ENCODE measurements at places on chromosomes 2 and 18.

- DNase-seq, result no peak
Observed at GRCh38 chr2:131658769-131659131, 131.1 kb downstream of the CCDC74A start.

DNA sequence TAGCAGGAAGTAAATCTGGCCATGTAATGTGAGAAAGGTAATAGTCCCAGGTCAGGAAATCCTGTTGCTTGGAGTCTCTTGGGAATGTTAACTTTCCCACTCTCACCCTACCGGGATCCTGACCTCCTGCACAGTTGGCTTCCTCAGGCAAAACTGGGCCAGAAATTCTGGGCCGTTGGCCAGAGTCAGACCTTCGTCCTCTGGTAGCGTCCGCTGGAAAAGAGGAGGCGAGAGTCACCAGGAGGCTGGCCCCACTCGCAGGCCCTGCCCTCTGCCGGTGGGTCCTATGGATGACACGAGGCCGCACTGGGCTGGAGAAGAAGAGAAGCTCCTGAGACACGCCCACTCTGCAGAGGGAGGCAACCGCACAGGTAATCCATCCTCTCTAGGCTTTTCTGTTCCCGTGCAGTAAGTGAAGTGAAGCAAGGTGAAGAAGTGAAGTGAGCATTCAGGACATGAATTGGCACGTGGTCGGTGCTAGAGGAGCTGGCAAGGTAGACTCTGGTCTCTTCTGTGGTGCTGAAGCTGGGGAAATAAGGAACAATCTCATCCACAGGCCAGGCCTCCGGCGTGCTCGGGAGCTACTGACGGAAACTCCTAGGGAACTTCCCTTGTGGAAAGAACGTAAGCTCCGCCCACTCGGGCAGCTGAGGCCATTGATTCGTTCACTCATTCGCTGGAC is 182.7 kb upstream of the GLI2 start:
- DNase-seq, result peak; percentile 12

- no peak for DNase-seq
Observed at GRCh38 chr2:119960821-119961220, 52.1 kb upstream of the EPB41L5 start.

GRCh38 chr2:43025709-43026295 is 200.6 kb downstream of the ZFP36L2 start:
- no peak for DNase-seq

- DNase-seq, result no peak
Observed at GRCh38 chr2:47725808-47726207, 57.1 kb upstream of the MSH6 start.

DNA sequence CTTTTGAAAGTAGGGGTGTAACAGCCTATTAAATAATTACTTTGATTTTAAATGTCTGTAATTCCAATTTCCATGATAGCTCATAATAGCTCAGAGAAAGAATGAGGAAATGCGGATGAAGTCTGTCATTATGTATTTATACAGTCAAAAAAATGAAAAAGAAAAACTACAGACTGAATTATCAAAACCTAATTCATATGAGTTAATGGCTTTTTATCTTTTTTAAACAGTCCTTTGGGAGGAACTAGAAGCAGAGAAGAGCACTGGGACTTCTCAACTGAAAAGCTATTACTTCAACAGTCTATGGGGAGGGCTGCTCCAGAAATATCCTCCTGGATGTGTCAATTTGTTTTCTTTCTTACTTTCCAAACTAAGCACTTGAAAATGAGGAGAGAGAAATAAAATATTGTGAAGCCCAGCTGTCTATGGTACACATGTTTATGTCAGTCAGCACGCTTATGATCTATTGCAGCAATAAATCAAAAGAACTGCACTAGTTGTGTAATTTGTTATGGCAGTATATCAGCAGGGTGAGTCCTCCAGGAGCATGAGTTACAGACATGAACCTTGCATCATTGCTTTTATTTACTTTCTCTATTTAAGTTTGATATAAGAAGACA is 1550.2 kb downstream of the LRP1B start:
- DNase-seq, result no peak

- DNase-seq, result no peak
Observed at GRCh38 chr2:19494241-19494640, 135.8 kb upstream of the OSR1 start.

GRCh38 chr2:101717071-101717845 is 19.8 kb downstream of the MAP4K4 start:
- DNase-seq, result no peak

- DNase-seq, result no peak
Observed at GRCh38 chr2:15916336-15916735, 24.0 kb upstream of the MYCN start.

DNA sequence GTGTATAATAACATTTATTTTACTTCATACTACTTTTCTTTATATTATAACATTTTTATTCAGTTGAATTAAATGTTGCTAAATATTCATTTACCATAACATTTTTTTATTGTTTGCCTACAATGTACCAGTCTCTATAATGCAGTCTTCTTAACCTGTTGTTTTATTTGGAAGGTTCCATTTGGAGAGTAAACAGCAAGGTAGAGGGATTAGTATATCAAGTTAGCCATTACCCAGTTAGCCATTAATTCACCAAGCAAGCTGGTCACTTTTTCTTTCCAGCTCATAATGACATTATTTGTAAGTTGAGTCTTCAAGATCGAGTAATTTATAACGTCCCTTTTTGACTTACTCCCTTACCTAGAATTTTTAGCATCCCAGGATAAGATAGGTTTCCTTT is 29.7 kb upstream of the NT5C1B start:
- DNase-seq, result no peak

- DNase-seq, result no peak
Observed at GRCh38 chr2:65386989-65387388, 45.4 kb downstream of the SPRED2 start.

- DNase-seq, result no peak
Observed at GRCh38 chr2:69141061-69141460, 128.1 kb downstream of the ANTXR1 start.

DNA sequence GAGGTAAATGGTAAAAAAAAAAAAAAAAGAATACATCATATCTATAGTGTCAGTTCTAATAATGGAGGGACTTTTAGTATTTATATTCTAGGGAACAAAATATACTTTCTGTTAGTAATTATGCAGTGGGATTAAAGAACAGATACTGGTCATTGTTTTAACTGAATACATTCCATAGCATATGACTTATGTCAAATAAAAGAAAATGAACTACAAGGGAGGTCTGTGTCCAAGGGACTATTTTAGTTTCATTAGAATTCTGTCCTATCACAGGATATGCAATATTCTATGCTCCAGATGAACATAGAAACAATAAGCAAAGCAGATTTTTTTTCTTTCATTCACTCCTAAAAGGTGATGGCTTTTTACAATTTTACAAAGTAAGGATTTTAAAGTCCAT is 154.2 kb upstream of the ZEB2 start:
- DNase-seq, result no peak

DNA sequence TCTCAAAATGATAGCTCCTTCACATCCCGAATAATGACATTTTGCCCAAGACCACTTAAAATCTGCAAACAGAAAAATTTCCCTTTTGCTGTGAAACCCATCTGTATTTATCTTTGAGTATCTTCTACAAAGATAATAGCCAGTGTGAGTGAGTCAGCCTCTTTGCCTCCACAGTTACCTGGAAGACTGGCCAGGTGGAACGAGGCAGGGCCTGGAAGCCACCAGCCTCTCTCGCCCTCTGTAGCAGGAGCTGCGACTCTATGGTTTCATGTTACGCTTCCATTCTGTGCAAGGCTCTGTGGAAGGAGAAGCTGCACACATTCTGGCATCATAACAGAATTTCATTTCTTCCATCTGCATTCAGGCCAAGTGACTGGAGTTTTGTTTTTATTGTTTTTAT is 9.5 kb downstream of the ELP2 start:
- no peak for DNase-seq

GRCh38 chr2:85272357-85272756 is 55.4 kb downstream of the TGOLN2 start:
- DNase-seq, result no peak

- DNase-seq, result no peak
Observed at GRCh38 chr2:165682546-165682945, 111.5 kb downstream of the GALNT3 start.

DNA sequence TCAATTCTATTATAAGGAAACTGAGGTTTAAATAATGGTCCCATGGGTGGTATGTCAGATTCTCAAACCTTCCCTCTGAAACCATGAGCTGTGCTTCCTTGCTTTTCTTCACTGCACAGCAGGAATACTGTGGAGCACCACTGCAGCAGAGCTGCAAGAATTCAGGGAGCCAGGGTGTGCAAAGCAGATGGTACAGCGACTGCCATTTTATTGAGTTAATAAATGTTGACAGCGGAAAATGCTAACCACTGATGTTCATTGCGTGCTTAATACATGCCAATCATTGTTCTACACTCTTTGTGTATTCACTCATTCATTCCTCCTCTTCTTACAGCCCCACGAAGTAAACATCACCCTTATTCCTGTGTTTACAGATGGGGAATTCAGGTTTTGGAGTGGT is 152.2 kb upstream of the THSD7B start:
- no peak for DNase-seq

GRCh38 chr2:151374436-151374835 is 17.0 kb downstream of the TNFAIP6 start:
- DNase-seq, result peak; percentile 43

GRCh38 chr2:182522405-182522896 is 95.6 kb upstream of the PDE1A start:
- no peak for DNase-seq

DNA sequence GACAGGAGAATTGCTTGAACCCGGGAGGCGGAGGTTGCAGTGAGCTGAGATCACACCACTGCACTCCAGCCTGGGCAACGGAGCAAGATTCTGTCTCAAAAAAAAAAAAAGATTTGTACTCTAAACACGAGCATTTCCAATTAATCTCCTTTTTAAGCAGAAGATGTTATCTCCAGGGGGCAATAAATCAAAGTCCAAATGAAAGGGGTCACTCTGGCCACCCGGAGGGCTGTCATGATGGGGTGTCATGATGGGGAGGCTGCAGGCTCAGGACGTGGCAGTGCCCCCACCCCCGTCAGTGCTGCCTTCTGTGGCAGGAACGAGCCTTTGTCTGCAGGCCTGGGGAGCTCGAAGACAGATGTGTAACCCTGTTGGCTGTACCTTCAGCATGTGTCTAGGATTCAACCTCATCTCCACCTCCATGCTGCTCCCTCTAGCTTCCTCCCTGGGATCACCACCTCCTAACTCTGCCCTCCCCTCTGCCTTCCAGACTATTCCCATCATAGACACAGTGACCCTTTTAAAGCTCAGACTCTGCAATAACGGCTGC is 76.9 kb upstream of the YWHAQ start:
- no peak for DNase-seq

DNA sequence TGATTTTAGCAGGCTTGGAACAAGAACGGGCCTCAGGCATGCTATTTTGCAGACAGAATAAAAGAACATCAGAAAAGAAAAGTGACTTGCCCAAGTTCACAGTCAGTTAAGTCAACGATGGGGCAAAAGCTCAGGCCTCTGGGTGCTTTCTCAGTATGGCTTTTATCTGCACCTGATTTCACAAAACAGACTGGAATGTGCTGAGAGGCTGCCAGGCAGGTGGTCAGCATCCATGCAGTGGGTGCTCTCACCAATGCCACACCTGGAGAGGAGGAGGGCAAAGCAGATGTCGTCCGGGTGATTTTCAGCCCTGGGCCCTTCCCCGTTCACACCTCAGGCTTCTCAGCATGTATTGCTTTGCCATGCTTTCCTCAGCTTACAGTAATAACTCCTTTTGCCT is 854.6 kb downstream of the RNF144A start:
- no peak for DNase-seq

- DNase-seq, result no peak
Observed at GRCh38 chr2:55672630-55673029, 21.0 kb downstream of the PNPT1 start.

GRCh38 chr2:71906357-71906973 is 241.2 kb downstream of the CYP26B1 start:
- DNase-seq, result no peak

- DNase-seq, result peak; percentile 46
Observed at GRCh38 chr18:55322178-55322735, 265.7 kb downstream of the TCF4 start.

GRCh38 chr2:101467306-101467705 is 7.6 kb downstream of the RFX8 start:
- DNase-seq, result no peak

DNA sequence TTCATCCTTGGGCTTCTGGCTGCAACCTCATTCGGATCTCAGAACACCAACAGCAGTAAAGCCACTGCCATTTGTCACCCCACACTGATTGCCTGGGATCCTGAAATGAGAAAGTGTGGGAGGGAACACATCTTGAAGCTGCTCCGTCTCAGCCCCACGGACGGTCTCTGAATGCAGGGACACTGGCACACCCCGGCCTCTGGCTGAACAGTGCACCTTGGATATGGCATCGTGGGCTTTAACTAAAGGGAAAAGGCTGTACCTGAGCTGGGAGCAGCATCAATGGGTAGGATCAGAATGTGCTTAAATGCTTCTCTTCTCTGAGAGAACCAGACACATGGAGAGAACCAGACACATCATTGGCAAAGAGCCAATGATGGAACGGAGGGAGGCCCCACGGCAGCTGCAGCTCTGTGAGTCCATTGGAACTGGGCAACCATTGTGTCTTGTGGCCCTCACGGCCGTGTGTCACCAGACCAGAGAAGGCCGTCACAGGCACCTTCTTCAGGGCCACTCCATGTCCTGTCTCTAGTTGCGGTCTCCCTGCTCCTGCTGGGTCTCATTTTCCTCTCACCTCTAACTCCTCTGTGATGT is 193.4 kb upstream of the MYT1L start:
- no peak for DNase-seq

- no peak for DNase-seq
Observed at GRCh38 chr18:58362027-58362575, 266.8 kb downstream of the ALPK2 start.

- no peak for DNase-seq
Observed at GRCh38 chr2:88832311-88832991, 141.0 kb downstream of the RPIA start.

DNA sequence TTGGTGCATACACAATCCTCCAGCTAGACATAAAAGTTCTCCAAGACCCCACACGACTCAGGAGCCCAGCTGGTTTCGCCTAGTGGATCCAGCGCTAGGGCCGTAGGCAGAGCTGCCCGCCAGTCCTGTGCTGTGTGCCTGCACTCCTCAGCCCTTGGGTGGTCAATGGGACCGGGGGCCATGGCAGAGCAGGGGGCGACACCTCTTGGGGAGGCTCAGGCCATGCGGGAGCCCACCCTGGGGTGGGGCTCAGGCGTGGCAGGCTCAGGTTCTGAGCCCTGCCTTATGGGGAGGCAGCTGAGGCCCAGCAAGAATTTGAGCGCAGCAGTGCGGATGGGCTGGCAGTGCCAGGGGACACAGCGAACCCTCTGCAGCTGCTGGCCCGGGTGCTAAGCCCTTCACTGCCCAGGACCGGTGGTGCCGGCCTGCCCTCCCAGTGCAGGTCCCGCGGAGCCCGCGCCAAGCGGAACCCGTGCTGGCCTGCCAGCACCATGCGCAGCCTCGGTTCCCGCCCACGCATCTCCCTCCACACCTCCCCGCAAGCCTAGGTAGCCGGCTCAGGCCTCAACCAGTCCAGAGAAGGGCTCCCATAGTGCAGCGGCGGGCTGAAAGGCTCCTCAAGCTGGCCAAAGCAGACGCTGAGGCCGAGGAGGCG is 1566.6 kb upstream of the SLC39A10 start:
- no peak for DNase-seq

GRCh38 chr2:16016282-16016681 is 75.9 kb downstream of the MYCN start:
- DNase-seq, result no peak

All from epithelial cell of prostate (primary cell).